ENCODE measurements at places on chromosomes 1 and 21. TPM values are rescaled to one million over a fixed set of nuclear protein-coding genes. Genes with fewer than 3 reads are reported as not detected.
A peak's percentile ranks its signal among the peaks of the same experiment; 100 is the strongest.

GRCh38 chr1:241475671-241476070 is 43.9 kb downstream of the FH start:
- DNase-seq, result no peak

- DNase-seq, result no peak
These were observed 71.5 kb downstream of the HHAT start for GRCh38 chr1:210400043-210400840.

PDZK1IP1 gene
- total RNA-seq, result not detected

- DNase-seq, result no peak
These were observed 9.7 kb downstream of the ZMPSTE24 start for GRCh38 chr1:40267767-40268187.

- DNase-seq, result no peak
These were observed 11.9 kb downstream of the CACNA1S start for GRCh38 chr1:201100169-201100930.

GRCh38 chr1:87435484-87435883 is 106.8 kb downstream of the LMO4 start:
- no peak for DNase-seq

GRCh38 chr1:11324567-11325165 is 51.7 kb downstream of the UBIAD1 start:
- no peak for DNase-seq

GRCh38 chr1:201783058-201783457 is 45.9 kb upstream of the IPO9 start:
- DNase-seq, result no peak

- DNase-seq, result no peak
These were observed 2.1 kb downstream of the GALNT2 start for GRCh38 chr1:230068952-230069684.

DNA sequence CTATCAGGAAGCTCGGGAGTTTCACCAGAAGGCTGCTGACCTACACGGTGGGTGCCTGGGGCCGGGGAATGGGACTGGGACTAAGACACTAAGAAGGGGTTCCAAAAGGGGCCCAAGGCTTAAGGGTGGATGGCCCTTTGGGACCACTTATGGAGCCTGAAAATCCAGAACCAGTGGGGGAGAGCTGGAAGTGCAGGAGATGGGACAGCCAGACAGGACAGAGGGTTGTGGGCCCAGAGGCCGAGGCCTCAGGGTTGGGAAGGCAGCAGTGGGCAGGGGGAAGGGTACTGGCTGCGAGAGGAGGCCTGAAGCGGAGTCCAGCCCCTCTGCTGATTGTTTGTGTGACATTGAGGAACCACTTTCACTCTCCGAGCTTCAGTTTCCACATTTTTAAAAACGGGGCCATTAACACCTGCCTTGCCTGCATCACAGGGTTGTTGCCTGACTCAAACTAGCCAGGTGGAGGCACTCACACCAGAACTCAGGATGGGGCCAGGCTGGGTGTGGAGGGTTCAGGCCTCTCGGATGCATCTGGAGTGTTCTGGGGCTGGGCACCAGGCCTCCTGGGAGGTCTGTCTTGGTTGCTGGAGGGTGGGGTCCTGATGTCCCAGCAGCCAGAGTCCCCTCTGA is 3.0 kb downstream of the TTC24 start:
- no peak for DNase-seq

ADGRL2 gene
- not detected for total RNA-seq

GRCh38 chr1:58929671-58930325 is 146.0 kb upstream of the JUN start:
- DNase-seq, result no peak

GRCh38 chr21:32682696-32683474 is 44.9 kb downstream of the SYNJ1 start:
- DNase-seq, result no peak

- DNase-seq, result peak; percentile 67
These were observed 668 bp downstream of the RNF11 start for GRCh38 chr1:51236531-51237350.

DNA sequence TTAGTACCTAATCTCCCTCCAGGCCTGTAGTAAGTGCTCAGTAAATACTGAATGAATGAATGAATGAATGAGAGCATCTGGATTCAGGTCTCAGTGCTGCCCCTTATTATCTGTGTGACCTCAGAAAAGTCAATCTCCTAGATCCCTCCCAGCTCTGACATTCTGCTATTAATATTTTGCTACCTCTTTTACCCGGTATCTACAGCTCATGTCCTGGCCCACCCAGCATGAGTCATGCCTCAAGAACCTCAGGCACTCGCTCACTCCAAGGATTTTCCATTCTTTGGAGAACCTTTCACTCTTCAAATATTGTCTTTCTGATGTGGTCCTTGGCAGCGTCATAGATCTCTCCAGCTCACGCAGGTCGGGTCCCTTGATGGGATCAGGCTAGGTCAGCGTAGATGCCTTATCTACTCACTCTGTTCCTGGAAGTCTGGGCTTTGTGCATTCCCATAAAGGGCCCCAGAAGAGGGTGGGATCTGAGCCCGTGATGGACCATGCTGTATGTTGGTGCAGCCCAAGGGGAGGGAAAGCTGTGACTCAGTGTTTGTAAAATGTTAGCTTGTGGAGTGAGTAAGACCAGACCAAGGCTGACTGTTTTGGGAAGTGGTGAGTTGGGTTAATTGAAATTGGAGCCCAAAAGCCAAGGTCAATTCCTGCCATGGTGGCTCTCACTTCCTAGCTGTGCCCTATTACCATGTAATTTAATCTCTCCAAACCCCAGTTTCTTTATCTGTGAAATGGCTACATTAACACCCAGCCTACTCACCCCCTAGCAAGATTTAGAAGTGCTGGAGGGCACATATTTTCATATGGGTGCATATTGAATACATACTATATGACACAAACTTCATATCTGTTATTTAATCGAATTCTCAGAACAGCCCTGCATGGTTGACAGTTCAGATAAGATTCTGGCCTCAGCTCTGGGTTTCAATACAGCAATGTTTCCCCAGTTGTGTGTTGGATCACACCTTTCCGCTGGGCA is 214.1 kb upstream of the USP24 start:
- DNase-seq, result no peak

DNA sequence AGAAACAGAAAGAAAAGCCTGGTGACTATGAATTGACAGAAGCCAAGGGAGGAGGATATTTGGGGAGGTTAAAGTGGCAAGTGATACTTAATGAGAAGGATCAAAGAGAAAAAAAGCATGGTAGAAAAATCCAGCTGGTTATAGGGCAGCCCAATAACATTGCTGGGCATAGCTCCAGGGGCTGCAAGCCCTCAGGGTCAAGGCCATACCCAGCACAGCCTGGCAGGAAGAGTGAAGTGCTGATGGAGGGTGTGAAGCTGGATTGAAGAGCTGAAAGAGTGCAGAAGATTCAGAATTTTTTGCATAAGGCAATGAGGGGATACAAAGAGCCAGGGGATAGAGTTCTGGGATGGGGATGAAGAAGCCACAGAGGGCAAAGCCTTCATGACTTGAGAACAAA is 8.0 kb upstream of the HSD11B1 start:
- DNase-seq, result no peak

- DNase-seq, result no peak
These were observed 57.2 kb downstream of the TGFBR3 start for GRCh38 chr1:91828583-91829281.

GRCh38 chr21:32138658-32139057 is 140.2 kb downstream of the MIS18A start:
- DNase-seq, result no peak

GIPC2 gene
- total RNA-seq, result not detected

DNA sequence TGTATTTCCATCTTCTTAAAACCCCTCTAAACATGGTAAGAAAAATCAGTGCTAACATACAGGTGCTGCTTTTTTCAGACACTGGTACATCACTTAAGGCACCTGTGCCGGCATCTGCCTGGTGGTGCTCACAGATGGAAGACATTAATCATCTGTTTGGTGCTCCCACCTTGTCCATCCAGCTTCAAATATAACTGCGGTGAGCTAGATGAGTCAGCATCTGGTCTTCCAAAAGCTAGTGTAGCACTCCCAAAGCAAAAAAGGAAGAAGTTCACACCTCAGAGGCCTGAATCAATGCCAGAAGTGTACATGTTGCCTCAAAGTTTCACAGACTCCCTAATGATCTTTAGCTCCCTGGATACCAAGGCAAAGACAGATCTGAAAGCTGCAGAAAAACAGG is 44.4 kb downstream of the TM2D1 start:
- no peak for DNase-seq

DNA sequence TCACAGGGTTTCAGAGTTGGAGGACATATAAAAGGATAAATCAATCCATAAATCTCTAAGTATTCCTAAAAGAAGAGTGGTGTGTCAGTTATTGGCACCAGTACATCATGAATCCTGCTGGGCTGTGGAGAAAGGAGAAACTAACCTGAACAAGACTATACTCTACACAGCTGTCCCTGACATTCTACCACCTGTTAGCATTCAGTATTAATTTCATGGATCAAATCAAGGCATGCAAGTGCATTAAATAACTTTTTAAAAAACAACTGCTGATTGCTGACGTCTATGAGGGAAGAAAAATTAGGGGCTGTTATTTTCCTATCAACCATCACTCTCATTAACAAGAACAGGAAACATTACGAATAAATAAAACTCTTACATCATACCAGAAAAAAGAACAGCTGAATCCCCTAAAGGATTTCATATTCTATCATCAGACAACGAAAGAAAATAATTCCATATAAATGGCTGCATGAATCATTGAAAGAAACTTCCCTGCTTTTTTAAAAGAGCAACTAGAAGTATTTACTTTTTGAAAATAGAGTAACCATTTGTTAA is 121.7 kb downstream of the ATF6 start:
- DNase-seq, result no peak

- no peak for DNase-seq
These were observed 151.4 kb downstream of the TGFB2 start for GRCh38 chr1:218496561-218496960.

KIRREL1 gene
- total RNA-seq, result not detected

GRCh38 chr1:233667741-233668140 is 53.8 kb downstream of the KCNK1 start:
- DNase-seq, result no peak

GRCh38 chr1:193727850-193728249 is 541.4 kb upstream of the B3GALT2 start:
- DNase-seq, result no peak

S100A7 gene
- total RNA-seq, result not detected

GCSAML gene
- total RNA-seq, result 0.57 TPM

- no peak for DNase-seq
These were observed 1.1 kb upstream of the ZNF692 start for GRCh38 chr1:248860007-248860406.

DNA sequence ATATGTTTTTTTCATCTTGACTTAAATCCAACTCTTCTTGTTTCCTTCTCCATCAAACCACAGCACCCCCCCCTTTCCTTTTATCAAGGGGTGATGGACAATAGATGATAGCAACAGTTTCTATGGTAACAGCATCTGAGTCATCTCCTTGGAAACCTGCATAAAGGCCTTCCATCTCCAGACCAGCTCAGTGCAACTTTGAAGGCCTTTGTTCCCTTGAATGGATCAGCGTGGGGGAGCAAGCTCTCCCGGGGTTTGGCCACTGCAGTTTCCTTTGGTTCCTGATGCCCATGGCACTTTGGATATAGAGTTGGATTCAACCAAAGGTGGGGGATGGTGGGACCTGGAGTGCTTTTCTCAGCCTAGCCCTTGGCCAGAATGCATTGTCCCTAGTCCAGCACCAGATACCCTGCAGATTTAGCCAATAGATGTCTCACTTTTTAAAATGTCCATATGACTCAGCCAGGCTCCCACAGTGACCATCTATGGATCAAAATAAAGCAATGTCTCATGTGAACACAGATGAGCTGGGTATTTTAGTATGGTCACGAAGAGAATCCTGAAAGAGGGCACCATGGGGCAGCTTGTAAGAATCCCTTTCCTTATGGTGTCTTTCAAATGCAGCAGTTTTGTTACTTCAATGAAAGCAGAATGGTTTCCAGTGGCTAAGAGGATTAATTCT is 127.7 kb downstream of the SPATA46 start:
- no peak for DNase-seq

DNA sequence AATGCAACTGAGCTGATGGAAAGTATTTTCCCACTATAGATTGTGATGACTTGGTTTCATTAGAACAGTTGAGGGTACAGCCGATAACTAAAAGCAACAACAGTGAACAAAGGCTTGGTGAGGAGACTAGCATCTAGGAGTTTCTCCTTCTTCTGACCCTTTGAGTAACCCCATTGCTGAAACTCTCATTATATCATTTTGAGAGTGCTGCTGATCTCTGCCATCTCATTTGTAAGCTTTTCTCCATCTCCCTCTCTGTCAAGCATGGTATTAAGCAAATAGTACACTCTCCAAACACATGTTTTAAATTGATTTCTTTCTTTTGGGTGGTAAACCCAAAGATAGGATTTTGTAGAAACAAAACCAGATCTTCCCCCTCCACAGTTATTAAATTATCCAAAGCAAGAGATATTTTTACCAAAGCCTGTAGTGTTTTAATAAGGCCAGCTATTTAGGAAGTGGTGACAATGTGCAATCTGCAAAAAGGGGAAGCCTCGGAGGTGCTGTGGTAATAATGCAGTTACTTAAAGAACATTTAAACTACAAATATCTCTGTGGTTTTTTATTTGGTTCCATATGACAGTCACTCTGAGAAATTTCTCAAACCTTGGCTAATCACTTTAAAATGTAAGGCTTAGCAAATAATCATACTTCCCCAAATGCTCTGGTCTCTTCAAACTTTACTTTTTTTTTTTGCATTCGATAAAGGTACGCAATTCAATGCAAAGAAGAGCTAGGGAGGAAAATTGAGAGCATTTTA is 287.5 kb downstream of the HLX start:
- no peak for DNase-seq

DNA sequence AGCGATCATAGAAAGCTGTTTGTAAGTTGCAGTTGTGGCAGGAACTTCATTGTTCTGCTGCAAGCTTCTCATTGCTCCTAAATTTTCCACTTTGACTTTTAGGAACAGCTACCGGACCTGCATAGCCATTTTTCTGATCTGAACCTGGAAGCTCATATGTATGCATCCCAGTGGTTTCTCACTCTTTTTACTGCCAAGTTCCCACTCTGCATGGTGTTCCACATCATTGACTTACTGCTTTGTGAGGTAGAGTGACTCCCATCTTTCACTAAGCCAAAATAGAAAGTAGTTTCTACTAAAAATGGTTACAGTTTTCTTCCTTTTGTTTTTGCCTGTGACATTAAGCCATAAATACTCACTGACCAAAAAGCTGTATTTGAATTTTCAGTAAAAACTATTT is 254.2 kb downstream of the GPR52 start:
- no peak for DNase-seq

GRCh38 chr1:14715266-14715665 is 116.8 kb downstream of the KAZN start:
- no peak for DNase-seq

CFHR4 gene
- total RNA-seq, result not detected

- no peak for DNase-seq
These were observed 80.4 kb upstream of the TARDBP start for GRCh38 chr1:10932088-10932487.

ARV1 gene
- 15.6 TPM for total RNA-seq

GRCh38 chr1:40588586-40588985 is 57.1 kb downstream of the ZNF684 start:
- DNase-seq, result no peak
